ENCODE measurements at places on chromosomes 2 and 18. TPM values are rescaled to one million over a fixed set of nuclear protein-coding genes. Genes with fewer than 3 reads are reported as not detected.

ASTL gene
- total RNA-seq: not detected

DNA sequence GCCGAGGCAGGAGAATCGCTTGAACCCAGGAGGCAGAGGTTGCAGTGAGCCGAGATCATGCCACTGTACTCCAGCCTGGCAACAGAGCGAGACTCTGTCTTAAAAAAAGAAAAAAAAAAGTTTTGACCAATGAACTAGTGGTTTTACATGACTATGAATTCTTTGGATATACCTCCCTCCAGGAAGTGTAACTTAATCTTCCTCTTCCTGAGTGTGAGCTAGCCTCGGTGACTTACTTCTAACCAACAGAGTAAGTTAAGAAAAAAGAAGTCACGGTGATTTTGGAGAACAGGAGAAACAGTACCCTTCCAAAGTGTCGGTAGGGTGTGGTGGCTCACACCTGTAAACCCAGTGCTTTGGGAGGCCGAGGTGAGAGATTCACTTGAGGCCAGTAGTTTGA, 7.1 kb downstream of the TIA1 start:
- H3K27ac ChIP-seq: no peak overlapping the region
- DNase-seq: no peak
- H3K4me3 ChIP-seq: no peak overlapping the region
- peaks cover 15% of the 10 kb centered on the region for H3K36me3 ChIP-seq
- peaks cover 62% of the 10 kb centered on the region for H3K4me1 ChIP-seq
- H3K27me3 ChIP-seq: no peaks in the 10 kb centered on the region

GRCh38 chr18:34848695-34849094, 138.6 kb downstream of the DTNA start:
- H3K4me3 ChIP-seq: no peak overlapping the region
- H3K36me3 ChIP-seq: peaks cover 54% of the 10 kb centered on the region
- H3K27ac ChIP-seq: no peak overlapping the region
- H3K4me1 ChIP-seq: no peaks in the 10 kb centered on the region
- DNase-seq: no peak
- H3K27me3 ChIP-seq: no peaks in the 10 kb centered on the region

CAPN14 gene
- not detected for total RNA-seq
